Keratinocyte (primary cell): ENCODE measurements at places on chromosomes 5 and 9.

DNA sequence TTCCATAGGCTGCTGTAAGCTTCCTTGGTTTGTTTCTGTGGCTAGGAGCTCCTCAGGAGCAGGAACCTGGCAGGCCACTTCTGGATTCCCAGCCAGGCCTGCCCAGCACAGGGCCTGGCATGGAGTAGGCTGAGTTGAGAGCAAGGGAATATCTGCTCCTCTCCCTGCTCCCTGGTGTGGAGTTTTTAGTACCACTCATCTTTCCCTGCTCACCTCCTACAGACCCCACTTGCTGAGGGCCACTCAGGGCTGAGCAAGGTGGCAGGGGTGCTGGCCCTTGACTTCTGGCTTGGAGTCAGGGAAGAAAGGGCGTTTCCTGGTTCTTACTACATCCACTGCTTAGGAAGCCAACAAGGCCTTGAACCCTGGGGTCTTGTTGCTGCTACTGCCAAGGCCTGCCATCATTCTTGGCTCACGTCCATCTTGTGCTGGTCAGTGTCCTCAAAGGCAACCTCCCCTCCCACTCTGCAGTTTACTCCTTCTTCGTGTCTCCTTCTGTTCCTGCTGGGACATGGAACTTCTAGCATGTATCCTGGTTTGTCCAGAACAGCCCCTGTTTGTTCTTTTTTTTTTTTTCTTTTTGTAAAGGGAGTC is 54.9 kb downstream of the PSD2 start:
- DNase-seq, result no peak

DNA sequence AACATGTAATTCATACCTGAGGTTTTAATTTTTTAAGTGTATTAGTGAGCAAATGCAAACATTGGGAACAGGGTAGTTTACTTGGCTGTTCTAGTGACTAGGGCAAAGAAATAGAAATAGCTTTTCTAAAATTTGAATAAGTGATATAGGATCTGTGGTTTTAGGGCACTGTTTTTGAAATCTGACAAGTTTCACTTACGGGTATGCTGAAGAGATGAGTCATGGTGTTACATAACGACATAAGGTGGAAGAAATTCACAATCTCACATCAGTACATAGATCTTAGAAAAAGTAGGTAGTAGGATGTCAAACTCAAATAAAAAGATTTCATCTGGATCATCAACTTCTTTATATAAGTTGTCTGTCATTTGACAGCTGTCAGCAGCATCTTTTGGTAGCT is 772.3 kb downstream of the MAT2B start:
- DNase-seq, result no peak

DNA sequence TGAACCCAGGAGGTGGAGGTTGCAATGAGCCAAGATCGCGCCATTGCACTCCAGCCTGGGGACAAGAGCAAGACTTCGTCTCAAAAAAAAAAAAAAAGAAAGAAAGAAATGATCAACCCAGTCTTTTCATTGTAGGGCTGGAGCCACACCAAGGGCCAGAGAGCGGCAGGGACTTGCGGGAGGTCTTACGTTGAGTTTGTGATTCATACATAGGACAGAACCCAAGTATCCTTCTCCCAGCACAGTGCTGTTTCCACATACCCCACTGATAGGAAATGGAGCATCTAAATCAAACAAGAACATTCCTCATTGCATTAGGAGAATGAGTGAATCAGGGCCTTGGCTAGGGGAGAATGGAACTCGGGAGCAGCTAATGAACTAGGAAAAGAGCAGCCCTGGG is 3.5 kb upstream of the TNIP1 start:
- no peak for DNase-seq

DNA sequence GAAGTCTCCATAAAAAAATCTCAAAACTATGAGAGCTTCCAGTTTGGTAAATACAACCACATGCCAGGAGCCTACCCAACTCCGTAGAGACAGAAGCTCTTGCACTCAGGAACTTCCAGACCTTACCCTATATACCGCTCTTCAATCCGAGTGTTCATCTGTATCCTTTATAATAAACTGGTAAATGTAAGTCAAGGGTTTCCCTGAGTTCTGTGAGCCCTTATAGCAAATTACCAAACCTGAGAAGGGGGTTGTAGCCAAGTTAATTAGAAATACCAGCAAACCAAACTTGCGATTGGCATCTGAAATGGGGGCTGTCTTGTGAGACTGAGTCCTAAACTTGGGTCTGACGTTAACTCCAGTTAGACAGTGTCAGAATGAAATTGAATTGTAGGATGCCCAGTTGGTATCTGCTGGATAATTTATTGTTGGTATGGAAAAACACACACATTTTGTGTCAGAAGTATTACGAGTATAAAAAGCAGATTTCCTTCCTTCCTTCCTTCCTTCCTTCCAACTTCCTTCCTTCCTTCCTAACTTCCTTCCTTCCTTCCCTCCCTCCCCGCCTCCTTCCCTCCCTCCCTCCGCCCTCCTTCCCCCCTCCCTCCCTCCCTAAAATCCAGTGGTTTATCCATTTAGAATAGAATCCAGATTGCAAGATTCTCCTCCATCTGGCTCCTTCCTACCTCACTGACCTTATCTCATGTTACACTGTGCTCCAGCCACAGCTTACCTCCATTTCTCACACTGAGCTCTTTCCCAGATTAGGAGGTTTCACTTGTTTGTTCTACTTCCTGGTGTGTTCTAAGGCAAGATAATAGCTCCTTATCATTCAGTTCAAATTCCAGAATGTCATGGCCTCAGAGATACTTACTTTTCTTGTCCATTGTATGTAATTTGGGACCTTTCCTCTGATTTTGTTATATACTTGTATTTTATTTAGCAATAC is 196.7 kb downstream of the WDR70 start:
- no peak for DNase-seq

DNA sequence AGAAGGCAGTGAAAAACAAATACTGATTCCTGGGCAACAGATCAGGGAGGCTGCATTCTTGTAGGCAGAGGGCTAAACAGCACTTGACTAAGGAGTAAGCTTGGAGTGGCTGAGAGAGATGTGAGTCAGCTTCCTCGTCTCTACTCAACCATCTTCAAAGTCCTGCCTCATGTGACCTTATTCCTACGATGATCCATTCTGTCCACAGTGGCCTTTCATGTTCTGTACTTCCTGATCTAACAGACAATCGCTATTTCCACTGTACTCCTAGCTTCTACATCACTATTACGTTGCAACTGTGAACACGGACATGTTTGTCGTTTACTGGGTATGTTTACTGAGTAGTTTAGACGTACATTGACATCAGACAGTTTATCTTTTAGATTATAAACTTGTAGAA is 365.4 kb downstream of the ARL15 start:
- DNase-seq, result no peak

- no peak for DNase-seq
Measured at GRCh38 chr5:112971276-112971675, 5.3 kb upstream of the DCP2 start.

DNA sequence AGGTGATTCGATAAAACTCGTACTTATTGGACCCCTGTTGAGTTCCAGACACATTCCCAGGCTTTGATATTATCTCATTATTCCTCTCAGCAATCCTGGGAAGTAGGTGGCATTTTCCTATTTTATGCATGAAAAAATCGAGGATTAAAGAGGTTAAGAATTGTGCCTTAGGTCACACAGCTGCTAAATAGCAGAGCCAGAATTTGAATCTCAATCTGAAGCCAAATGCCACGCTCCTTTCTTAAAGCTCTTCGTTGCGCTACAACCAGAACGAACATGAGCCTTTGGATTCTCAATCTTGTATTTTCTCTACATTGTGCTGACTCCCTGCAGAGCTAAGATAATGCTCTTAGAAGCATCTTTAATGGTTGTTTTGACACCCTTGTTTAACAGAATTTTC is 527.8 kb upstream of the TLE4 start:
- DNase-seq, result no peak

GRCh38 chr9:110837401-110838005 is 168.9 kb downstream of the MUSK start:
- DNase-seq, result no peak

DNA sequence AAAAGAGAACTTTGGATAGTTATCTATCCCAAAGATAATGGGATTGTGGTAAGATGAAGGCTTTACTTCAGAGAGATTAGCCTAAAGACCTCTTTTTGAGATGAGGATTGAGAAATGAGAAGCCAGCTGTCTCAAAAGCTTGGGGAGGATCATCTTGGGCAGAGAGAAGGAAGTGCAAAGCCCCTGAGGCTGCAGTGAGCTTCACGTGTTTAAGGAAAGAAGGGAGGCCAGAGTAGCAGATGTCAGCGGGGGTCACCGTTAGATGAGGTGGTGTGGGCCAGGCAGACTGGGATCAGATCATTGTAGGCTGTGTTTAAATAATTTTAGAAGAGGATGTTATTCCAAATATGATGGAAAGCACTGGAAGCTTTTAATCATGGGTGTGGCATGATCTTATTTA is 270.1 kb downstream of the ARHGEF28 start:
- no peak for DNase-seq

GRCh38 chr5:112275671-112276070 is 143.4 kb downstream of the EPB41L4A start:
- no peak for DNase-seq

GRCh38 chr9:133238851-133239532 is 29.9 kb upstream of the OBP2B start:
- DNase-seq, result peak; percentile 23

GRCh38 chr9:7542126-7542525 is 257.5 kb downstream of the DMAC1 start:
- DNase-seq, result no peak

DNA sequence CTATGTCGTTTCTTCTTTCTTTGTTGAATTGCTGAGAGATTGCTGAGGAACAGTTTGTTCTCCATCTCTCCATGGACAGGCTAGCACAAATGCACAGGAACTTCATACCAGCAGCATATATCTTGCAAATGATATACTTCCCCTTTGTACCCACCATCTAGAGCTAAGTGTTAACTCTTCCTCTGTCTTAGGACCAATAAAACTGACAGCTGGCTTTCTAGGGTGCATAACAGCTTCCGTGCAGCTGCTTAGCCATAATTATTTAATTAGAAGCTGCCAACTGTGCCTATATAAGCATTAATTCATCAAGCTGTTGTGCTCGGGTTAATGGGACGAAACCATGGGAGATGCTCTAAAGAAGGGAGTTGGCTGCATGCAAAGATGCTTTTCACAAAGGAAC is 38.7 kb downstream of the KCTD16 start:
- DNase-seq, result no peak

DNA sequence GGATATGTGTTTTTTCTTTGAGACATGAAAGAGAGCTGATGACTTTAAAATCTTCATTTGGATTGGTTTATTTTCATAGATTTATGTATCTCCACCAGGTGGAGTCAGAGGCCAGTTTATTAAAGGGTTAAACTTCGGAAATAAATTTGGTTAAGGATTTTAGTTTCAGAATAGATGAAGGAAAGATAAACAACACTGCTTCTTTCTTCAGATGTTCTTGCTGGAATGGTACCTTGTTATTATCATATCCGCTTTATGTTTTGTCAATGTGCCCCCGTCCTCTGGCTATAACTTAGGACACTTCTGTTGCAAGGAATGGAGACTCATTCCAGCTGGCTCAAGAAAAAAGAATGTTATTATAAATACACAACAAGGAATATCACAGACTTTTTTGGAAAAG is 81.2 kb downstream of the ALDH1A1 start:
- DNase-seq, result no peak

DNA sequence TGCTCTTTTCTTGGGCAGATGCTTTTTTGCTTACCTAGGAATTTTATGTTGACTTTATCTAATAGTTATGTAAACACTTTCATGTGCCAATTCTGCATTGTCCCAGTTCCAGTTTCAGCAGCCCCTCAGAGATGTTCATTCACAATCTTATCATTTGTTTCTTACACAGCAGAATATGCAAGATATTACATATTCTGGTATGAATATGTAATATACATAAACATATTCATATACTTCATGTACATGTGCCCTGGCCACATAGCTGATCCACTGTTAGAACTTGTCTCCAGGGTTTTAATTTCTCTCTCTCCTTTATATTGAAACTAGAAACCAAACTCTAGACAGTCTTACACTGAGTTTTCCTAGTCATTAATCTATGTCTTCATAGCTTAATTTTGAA is 90.2 kb upstream of the PARP8 start:
- DNase-seq, result no peak

GRCh38 chr5:16914584-16914983 is 21.5 kb downstream of the MYO10 start:
- no peak for DNase-seq

DNA sequence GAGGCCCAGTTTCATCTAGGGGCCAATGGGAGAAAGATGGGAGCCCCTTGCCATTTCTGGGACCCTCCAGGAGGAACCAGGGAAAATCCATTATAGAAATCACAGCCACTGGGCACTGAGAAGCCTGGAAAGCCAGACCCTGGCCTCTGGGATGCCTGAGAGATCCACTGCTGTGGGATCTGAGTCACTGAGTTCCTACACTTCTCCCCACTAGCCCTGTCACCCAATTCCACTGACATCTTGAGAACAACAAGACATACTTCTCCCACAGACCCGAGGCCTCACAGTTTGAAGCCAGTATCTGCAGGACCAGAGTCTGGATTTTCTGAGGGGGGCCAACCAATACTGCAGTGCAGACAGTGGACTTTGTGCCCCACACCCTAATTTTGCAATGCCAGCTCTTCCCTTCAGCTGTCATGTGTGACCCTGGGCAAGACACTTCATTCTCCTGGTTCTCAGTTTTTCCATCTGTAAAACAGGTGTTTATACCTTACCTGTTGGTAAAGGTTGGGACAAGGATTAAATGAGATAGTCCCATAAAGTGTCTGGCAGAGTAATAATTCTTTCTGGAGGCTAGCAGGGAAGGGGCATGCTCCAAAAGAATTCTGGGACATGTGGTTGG is 46.5 kb downstream of the CXXC5 start:
- no peak for DNase-seq

DNA sequence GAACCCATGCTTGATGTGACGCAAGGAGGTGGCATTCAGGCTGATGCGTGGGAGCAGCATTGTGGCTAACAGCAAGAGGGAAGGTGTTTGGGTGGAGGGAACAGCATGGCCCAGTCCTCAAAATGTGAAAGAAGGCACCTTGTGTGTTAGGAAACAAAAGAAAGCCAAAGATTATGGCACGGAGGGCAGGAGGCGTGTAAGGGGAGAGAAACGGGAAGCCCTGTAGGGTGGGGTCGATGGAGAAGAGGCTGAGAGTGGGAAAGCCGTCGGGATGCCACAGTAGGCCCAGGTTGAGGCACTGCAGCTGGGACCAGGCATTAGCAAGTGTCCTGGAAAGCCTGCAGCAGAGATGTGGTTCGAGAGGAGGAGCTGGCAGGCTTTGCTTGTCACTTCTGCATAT is 241.1 kb downstream of the GADD45G start:
- no peak for DNase-seq
